ENCODE measurements at places on chromosomes 6 and 20.
A peak's percentile ranks its signal among the peaks of the same experiment; 100 is the strongest.

DNA sequence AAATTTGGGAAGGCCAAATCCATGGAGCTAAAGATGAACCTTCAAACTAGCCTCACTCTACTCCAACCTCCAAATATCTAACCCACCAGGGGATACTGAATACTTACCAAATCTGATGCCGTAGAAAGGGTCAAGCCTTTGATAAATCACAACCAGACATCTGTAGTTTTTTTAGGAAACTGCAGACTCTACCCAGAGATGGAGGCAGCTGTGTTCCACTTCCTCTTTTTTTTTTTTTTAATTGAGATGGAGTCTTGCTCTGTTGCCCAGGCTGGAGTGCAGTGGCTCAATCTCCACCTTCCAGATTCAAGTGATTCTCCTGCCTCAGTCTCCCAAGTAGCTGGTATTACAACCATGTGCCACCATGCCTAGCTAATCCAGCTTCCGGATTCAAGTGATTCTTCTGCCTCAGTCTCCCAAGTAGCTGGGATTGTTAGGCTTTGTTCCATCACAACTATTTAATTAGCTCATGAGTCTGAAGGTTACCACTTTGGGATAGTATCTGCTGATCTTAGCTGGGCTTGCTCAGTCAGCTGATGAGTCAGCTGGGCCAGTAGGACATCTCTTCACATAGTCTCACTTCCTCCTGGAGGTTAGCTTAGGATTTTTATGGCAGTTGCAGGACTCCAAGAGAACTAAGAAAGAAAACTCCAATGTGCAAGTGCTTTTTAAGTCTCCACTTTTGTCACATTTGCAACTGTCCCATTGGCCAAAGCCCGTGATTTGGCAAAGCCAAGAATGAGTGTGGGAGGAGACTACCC, 13.3 kb downstream of the FRK start:
- no peak for DNase-seq

GRCh38 chr6:13971303-13971702, 46.6 kb downstream of the RNF182 start:
- no peak for DNase-seq

- no peak for DNase-seq
Measured at GRCh38 chr6:116349216-116349615, 21.5 kb upstream of the DSE start.

- no peak for DNase-seq
Measured at GRCh38 chr6:155234687-155235086, 29.1 kb upstream of the CLDN20 start.

DNA sequence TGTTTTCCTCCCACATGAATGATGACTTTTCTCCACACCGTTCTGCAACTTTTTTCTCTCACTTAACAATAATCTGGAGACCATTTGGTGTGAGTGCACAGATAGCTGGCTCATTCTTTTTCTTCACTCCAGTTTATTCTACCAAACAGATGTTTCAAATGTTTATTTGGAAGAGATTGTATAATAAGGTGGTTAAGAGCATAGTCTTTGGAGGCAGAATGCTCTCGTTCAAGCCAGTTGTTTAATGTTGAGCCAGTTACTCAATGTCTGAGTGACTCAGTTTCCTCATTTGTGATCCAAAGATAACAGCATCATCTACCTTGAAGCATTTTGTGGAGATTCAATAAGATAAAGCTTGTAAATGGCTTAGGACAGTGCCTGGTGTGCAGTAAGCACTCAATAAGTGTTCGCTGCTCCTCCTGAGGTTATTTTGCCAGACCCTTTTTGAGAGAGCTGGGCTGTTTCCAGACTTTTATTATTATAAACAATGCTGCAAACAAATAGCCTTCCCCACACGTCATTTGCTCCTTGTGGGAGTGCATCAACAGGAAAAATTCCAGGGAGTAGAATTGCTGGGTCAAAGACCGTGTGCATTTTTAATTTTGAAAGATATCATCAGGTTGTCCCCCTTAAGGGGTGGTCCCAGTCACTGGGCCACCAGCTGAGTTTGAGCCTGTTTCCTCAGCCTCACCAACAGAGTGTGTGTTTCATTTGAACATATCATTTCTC, 70.6 kb downstream of the VEGFA start:
- no peak for DNase-seq

DNA sequence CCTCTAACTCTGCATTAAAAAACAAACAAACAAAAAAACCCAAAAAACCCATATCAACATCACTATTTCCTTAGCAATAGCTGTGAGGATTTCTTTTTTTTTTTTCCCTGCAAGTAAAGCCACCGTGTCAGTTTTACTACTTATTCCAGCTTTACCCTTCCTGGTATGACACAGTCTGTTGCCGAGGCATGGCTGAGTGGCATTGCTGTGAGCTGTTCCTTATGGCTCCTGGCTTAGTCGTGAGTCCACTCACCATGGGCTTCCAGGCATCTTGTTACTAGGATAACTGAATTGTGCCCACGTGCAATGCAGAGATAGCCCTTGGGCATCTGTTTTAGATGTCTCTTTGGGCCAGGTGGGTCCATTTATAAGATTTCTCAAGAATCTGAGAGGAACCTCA, 84.8 kb downstream of the LRRC1 start:
- no peak for DNase-seq

GRCh38 chr6:31837369-31838113, 10.0 kb downstream of the HSPA1B start:
- DNase-seq = no peak

GRCh38 chr6:6857528-6857927, 250.2 kb upstream of the RREB1 start:
- DNase-seq = no peak

- no peak for DNase-seq
Measured at GRCh38 chr6:153231048-153231646, 100.1 kb upstream of the RGS17 start.

DNA sequence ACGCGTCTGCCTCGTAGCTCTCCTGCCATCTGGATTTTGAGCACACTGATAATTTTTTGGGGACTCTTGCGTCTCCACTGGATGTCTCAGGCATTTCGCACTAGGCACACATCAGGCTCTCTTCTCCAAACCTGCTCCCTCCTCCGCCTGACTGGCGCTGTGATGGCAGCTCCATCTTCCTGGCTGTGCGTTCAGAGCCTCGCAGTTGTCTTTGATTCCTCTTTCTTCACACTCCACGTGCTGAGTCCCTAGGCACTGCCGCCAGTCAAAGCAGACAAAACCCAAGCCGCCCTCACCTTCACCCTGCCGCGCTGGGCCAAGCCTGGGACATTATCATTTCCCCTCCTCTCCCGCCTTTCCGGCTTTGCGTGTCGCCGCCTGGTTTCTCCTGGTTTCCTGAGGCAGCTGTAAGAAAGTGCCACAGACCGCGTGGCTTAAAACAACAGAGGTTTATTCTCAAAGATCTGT, 778 bp downstream of the PSMG4 start:
- DNase-seq = peak; percentile 33

DNA sequence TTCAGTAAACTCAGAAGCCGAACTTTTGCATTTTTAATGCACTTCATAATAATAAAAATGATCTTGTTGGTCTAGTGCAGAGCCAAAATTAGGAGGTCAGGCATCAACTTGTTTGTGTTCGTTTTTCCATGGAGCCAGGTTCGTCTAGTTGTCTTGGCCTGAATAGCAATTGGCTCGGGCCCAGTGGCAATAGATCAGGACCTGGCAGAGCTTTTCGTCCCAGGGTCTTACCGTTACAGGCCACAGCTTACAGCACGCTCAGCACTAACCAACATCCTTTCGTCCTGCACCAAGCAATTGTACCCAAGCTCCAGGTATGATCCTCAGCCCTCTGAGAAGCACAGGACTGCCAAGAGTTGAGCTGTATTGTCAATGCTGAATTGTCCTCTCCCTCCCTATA, 240.5 kb upstream of the PLN start:
- no peak for DNase-seq

- DNase-seq = peak; percentile 14
Measured at GRCh38 chr6:14079433-14079832, 38.1 kb upstream of the CD83 start.

DNA sequence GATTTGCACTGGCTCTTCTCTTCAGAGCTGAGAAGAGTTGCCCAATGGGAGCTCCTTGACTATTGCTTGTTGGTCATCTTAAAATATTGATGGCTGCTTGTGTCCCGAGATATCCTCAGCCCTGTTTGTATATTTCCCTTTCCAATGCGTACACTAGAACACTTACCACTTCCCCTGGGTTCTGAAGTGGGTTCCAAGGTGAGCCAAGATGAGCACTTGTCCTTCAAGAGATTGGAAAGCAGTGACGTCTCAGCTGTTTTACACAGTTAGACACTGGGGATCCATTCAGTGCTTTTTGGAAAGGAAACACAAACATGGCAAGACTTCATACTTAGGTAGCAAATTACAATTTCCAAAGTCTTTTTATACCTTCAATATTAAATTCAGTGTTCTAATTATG, 716.4 kb upstream of the CITED2 start:
- DNase-seq = no peak
